Smooth muscle cell of the coronary artery (primary cell): ENCODE measurements at places on chromosomes 1 and 21. TPM values are rescaled to one million over a fixed set of nuclear protein-coding genes. Genes with fewer than 3 reads are reported as not detected.

The CD244 gene
- 0.15 TPM in 1 of 2 replicates, not detected in the other for total RNA-seq

The MAP3K6 gene
- 10.8 and 16.3 TPM in 2 replicates for total RNA-seq

The TFF3 gene
- 0.47 TPM in 1 of 2 replicates, not detected in the other for total RNA-seq

The SAMSN1 gene
- not detected in 2 replicates for total RNA-seq

The PEAR1 gene
- total RNA-seq = 1.8 and 6.8 TPM in 2 replicates

The GJA9 gene
- total RNA-seq = 0.12 TPM in 1 of 2 replicates, not detected in the other

The KRTAP13-2 gene
- not detected in 2 replicates for total RNA-seq

The TMEM82 gene
- not detected in 2 replicates for total RNA-seq

The CD1D gene
- 0.12 and 0.23 TPM in 2 replicates for total RNA-seq

The PRMT6 gene
- total RNA-seq = 11.0 and 15.0 TPM in 2 replicates

The SH2D2A gene
- total RNA-seq = 0.30 TPM in 1 of 2 replicates, not detected in the other
